Fibroblast of villous mesenchyme (primary cell): ENCODE measurements at places on chromosomes 3 and 15. TPM values are rescaled to one million over a fixed set of nuclear protein-coding genes. Genes with fewer than 3 reads are reported as not detected.

Gene CCDC13
- total RNA-seq, result 0.43 and 0.64 TPM in 2 replicates

Gene MAGI1
- 20.7 and 29.0 TPM in 2 replicates for total RNA-seq

Gene SPINK8
- not detected in 2 replicates for total RNA-seq

Gene CIB2
- 4.8 and 11.7 TPM in 2 replicates for total RNA-seq

DNA sequence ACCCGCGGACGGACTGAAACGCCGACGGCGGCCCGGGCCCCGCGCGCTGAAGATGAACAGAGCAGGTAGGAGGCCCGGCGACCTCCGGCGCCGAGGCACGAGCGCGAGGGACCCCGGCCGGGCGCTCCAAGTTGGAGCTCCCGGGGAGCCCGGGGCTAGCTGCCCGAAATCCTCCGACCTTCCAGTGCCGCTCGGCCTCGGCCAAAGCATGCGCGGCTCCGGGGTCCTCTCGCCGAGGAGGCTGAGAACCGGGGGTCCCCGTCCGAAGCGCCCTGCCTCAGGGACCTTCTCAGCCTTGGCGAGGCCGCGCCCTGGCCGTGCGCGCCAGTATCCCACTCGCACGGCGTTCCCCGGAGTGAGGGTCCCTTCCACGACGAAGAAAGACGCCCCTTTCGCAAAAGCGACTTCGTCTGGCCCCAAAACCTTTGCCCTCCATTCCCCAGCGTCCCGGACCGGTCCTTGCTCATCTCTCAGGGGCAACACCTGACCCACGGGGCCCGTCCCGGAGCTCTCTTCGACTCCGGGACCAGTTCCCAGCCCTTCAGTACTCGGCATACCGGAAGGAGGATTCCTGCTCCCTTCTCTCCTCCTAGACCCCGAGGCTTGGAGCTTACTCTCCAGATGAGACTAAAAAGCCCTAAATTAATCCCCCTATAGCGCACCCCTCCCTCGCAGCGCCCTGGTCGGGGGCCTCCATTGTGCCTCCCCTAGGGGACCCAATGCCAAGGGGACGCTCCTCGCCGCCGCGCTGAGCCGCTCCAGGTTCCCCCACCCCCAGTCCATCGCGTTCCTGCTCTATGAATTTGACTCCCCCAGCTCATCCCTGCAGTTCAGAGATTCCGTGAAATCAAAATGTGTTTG, 7.7 kb upstream of the FGD5 start:
- no peak for DNase-seq

GRCh38 chr15:23570486-23570885, 5.0 kb downstream of the MKRN3 start:
- DNase-seq, result no peak

DNA sequence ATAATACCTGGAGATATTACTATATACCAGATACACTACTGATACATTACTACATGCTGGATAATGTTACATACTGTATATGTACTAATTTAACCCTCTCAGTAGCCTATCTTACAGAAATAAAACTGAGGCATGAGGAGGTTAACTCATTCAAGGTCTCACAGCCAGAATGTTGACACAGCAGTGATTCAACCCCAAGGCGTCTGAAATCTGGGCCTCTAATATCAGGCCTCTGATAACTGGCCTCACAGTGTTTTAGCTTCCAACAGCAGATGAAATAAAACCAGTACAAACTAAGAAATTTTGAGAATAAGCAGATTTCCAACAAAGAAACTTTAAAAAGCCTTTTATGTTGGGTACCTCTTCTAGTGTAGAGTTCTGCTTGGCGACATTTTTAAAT, 23.4 kb downstream of the DZIP1L start:
- peak; percentile 18 for DNase-seq

- peak; percentile 76 for DNase-seq
Measured at GRCh38 chr3:73621388-73621787, 3.4 kb downstream of the PDZRN3 start.
